Activated T-cell treated with anti-CD3 and anti-CD28 coated beads, Interleukin-2, amount 50 U/mL, for 1 hour (primary cell): ENCODE measurements at places on chromosomes 7 and 10.

- DNase-seq = no peak
Measured at GRCh38 chr7:111390000-111390399, 172.3 kb downstream of the IMMP2L start.

GRCh38 chr10:97762816-97763215, 9.0 kb downstream of the SFRP5 start:
- DNase-seq = no peak

- no peak for DNase-seq
Measured at GRCh38 chr10:30828680-30829079, 199.1 kb upstream of the LYZL2 start.

GRCh38 chr7:123537026-123537642, 2.7 kb upstream of the IQUB start:
- no peak for DNase-seq

DNA sequence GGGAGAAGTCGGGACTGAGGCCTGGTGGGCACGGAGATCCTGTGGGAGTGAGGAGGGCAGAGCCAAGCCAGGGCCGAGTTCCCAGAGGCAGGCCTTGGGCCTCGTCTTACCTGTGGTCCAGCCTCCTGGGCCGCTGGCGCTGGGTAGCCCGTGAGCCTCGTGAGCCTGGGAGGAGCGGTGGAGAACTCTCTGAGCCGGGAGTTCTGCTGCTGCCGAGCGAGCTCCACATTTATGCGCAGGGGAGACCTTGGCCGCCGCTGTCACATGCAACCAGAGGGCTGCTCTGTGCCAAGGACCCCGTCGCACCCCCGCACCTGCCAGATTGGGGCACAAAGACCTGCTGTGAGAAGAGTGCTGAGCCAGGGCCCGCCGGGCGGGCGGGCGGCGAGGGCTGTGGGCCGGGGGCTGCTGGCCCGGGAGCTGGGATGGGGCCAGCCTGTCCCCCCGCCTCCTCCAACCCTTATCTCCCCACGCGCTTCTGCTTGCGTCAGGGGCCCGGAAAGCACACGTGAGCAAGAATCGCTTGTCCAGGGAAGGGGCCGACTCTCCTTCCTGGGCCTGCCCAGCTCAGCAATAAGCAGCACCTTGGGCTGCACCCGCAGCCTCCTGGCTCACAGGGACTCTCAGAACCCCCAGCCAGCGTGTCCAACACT, 10.2 kb downstream of the VENTX start:
- DNase-seq = no peak

DNA sequence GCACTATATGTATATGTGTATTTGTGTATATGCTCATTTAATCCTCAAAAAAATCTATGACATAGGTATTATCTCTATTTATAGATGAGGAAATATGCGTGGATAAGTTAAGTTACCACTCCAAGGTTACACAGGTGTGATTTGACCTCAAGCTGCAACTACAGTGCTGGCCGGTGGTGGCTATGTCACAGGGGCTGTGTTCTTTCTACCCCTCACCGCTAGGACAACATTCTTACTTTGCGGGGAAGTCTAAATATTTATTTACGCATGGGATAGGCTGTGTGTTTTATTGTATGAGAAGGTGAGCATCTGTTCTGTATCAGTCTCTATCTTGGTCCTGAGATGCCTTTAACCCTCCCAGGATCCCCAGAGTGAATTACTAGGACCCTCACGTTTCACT, 60.0 kb downstream of the CREB5 start:
- DNase-seq = no peak

DNA sequence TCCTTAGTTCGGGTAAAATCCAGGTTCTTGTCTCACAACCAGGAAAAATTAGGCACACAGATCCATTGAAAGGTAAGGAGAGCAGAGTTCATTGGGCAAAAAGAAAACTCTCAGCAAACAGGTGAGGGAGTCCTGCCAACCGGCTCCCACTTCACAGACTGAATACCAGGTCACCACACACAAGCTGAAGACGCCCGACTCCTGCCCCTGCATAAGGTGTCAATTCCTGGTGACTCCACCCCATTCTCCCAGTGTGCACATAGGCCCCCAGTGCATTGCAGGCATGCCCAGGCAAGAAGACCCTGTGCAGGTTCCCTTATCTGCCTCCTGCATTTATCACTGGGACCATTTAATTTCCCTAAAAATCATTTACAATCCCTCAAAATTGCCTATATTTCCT, 354.6 kb downstream of the LRRTM3 start:
- no peak for DNase-seq

DNA sequence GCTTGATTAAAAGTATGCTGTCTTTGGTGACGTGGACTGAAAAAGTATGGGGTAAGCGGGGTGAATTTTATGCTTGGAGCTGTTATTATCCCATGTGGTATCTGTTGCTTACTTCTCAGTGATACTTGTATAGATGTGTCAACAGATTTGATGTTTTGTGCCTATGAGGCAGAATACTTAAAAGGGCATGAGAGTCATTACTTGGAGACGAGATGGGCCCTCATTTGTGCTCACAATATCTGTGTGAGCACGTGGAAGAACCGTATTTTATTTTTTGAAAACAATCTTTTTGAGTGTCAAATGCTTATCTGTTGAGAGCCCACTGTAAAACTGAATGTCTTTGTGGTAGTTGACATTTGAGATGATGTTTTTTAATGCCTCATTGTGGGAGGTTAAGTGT, 281.9 kb downstream of the EXOC4 start:
- DNase-seq = no peak

GRCh38 chr10:67603701-67604100, 92.3 kb downstream of the CTNNA3 start:
- no peak for DNase-seq

DNA sequence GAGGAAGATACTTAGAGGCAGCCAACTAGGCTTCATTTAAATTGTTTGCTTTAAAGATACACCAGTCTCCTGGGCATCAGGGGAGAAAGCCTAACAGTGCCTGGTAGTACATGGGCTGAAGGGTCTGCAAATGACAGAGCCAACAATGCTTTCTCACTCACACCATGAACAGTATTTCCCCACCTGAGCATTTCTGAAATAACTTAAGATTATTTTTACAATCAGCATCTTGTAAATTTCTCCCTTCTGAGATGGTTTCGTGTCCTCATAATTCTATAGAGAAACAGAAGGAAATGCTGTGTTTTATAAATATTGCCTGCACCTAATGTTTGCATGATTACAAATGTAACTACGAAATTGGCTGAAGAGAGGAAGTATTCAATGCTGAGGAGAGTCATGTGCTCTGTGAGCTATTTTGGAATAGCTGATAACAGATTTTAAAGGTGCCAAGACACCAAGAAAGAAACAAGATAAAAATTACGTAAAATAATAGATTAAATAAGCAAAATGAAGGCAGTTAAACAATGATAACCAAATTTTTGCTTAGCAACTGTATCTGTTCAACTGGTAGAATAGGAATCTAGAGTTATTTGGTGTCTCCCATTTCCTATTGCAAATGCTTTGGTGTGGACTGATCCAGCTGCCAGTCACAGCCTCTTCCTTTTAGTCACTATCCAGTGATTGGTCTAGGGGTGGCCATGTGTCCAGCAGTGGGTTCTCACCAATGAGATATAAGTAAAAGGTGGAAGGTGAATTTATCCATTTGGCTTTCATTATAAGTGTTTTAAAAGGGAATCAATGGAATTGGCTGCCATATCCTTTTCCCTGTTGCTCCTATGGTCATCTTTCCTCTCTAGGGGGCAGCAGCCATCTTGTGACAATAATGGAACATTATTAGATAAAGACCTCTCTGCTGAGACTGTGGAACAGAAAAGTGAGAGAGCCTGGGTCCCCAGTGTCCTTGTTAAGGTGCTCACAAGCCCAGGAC, 167.9 kb upstream of the SLC26A5 start:
- DNase-seq = no peak

- DNase-seq = no peak
Measured at GRCh38 chr10:116748041-116748440, 5.7 kb upstream of the HSPA12A start.

- no peak for DNase-seq
Measured at GRCh38 chr7:569071-569855, 49.6 kb upstream of the PDGFA start.

DNA sequence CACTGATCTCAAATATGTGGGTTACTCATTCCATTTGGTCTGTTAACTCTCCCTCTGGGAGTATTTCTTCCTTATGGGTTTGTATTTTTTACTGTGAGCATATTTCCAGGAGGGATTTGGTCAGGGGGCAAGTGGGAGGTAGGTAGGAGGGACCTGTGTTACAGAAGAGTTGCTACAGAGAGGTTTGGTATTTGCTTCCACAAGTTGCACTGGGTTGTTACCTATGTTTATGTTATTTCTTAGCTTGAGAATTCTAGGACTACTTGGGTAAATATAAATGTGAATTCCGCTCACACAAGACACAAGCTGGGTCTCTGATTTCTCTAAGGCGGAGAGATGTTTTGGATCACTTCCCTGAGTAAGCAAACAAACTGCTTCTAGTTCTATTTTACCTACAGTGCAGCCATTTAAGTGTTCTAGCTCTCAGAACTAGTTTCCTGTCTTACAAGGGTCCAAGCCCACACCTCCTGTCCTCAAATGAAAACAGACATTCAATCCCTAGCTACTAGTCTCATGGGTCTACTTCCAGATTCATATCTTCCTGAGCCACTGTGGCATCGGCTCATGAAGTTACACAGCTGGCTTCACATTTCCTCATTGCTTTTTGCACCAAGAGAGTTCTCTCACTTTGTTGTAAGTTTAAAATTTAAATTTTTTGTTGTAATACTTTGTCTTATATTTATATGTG, 75.4 kb upstream of the PPP1R3C start:
- no peak for DNase-seq

DNA sequence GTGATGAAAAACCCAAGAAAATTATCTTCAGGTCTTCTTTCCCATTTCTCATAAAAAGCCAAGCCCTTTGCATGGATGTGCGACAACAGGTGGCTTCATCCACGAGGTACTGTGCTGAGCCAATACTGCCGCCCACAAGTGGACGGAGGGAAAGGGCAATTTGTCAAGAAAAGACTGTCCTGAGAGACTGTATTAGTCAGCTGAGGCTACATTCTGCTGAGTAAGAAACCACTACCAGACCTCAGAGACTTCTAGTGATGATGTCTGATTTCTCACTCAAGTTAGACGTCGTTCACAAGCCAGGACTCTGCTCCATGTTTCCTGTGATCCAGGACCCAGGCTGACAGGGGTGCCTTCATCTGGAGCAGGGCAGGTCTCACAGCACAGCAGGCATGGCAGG, 171.5 kb upstream of the CDCA7L start:
- no peak for DNase-seq

GRCh38 chr7:1455241-1455939, 3.9 kb downstream of the MICALL2 start:
- no peak for DNase-seq

- no peak for DNase-seq
Measured at GRCh38 chr10:91200314-91201212, 19.9 kb upstream of the PCGF5 start.

GRCh38 chr7:20507157-20507556, 108.3 kb upstream of the ABCB5 start:
- no peak for DNase-seq

DNA sequence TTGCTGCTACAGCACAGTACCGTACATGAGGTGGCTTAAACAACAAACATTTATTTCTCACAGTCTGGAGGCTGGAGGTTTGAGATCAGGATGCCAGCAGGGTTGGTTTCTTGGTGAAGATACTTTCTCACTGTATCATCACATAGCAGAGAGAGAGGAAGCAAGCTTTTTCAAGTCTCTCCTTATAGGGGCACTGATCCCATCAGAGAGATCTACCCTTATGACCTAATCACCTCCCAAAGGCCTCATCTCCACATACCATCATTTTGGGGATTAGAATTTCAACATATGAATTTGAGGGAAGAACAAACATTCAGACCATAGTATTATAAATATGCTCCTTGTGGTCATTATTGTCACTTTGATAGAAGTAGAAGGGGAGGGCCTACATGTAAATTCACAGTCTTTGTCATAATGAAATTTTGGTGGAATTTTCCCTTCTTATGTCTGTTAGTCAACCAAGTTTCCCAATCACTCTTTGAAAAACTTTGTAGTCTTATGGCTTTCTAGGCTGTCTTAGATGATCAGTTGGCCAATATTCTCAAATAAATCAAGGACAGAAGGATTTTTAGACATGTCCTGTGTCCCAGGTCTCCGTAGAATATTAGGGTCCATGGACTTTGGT, 606.2 kb downstream of the LRMDA start:
- no peak for DNase-seq

DNA sequence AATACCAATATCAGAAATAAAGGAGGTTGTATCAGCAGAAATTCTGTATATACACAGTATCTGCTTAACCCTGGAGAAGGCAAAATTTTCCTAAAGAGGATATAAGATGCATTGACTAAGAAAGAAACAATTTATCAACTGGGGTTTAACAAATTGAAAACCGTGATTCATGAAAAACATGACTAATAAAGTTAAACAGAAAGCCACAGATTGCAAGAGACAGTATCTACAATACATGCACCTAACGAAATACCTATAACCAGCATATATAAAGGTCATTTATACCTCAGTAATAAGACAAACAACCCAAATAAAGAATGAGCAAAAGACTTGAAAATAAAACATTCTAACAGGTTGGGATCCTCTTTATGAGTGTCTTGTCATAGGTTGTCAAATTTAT, 101.8 kb downstream of the IQUB start:
- no peak for DNase-seq

DNA sequence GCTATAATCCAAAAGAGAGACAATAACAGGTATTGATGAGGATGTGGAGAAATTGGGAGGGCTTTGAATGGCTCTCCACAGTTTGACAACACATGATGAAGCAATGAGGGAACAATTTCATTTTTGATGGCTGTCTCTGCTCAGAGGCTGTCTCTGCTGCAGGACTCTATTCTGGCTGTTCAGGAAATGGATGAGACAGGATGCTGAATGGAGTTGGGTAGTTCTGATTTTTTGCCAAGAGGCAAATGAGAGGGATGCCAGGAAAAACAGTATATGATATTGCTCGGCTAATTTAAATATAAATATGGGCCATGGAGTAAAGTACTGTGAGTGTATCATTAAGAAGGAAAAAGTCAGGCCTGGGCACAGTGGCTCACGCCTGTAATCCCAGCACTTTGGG, 16.8 kb downstream of the APBB1IP start:
- DNase-seq = no peak

DNA sequence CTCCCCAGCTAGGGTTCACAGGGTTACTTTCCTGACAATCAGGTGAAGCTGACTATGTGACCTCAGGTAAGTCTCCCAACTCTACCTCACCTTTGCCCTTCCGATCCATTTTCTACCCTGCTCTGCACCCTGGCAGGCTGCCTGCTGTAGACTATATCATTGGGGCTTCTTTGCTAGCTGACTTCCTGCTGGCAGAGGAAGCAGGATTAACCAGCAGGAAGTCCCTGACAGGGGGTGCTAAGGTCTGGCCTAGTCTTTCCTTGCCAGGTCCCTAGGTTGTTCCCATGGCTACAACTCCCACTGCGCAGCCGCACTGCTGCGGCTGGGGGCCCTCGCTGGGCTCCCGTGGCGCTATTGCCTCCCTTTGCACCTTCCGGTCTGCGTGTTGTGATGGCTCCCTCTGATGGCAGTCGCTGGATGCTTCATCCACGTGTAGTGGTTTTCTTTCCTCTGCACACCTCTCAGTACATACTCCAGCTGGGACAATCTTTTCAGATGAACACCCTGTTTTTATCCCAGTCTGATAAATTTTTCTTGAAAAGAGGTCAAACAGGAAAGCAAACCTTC, 365.9 kb downstream of the REEP3 start:
- DNase-seq = no peak

GRCh38 chr10:23314835-23315239, 29.8 kb downstream of the C10orf67 start:
- no peak for DNase-seq

- DNase-seq = no peak
Measured at GRCh38 chr7:4832711-4833110, 29.1 kb downstream of the PAPOLB start.

- no peak for DNase-seq
Measured at GRCh38 chr10:89399956-89400355, 7.5 kb downstream of the IFIT1 start.

GRCh38 chr10:11144626-11145494, 127.2 kb downstream of the CELF2 start:
- DNase-seq = no peak
